ENCODE measurements at places on chromosomes 13 and 19.

DNA sequence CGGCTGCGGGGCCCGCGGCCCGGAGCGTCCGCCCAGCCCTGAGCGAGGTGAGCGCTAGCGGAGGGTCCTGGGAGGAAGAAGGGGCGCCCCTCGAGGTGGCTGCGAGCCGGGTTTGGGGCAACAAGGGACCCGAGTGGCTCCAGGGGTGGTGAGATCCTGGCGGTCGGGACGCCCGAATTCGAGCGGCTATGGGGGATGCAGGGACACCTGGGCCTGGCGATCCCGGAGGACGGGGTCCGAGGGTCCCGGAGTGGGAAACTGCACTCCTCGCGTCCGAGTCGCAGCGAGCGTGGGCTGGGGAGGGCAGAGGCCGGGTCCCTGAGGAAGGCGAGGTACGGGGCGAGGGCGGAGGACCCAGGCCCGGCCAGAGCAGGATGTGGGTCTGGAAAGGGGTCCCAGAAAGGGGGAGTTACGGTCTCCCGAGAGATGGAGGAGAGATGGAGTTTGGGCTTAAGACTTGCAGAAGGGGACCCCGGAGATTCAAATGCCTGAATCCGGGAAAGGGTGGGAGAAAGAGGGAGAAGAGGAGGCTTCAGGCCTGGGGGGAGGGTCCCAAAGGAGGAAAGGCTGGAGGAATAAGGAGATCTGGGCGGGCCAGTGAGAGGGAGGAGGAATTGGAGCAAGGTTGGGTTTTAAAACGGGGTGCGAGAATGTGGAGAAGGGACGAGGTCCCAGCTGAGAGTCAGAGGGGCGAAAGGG is 542 bp downstream of the CACNG7 start:
- DNase-seq, result no peak

- DNase-seq, result no peak
These were observed 110.8 kb downstream of the TBC1D4 start for GRCh38 chr13:75371203-75371602.

DNA sequence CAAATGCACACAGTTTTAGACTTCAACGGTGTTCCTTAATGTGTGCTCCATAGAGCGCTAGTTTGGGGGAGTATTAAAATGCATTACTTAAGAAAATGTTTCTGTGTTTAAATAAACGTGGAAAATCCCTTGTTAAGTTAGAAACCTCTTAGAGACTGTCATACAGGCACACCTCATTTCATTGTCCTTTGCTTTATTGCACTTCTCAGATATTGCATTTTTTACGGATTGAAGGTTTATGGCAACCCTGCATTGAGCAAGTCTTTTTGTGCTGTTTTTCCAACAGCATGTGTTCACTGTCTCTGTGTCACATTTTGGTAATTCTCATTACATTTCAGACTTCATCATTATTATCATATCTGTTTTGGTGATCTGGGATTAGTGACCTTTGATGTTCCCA is 244.0 kb downstream of the GGACT start:
- DNase-seq, result no peak

- DNase-seq, result no peak
These were observed 26.5 kb upstream of the HOMER3 start for GRCh38 chr19:18967358-18968146.

GRCh38 chr13:70424428-70424827 is 316.2 kb upstream of the KLHL1 start:
- no peak for DNase-seq

DNA sequence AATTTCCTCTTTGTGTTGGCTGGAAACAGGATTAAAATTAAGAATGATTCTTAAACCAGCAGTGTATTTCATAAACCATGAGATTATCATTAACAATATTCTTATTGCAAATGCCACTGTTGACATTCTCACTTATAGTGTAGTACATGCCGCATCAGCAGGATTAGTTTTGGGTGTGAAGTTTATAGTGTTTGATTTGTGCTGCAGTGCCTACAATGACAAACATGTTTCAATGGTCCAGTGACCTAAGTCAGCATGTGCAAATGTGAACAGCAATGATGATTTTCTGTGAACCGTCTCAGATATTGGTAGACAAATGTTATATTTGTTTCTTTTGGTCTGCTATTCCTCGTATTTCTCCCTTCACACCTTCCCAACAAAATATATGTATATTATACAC is 49.8 kb upstream of the TDRD3 start:
- no peak for DNase-seq

GRCh38 chr19:27744926-27745768 is 1467.8 kb downstream of the UQCRFS1 start:
- DNase-seq, result no peak

GRCh38 chr19:48246101-48246500 is 9.6 kb downstream of the CARD8 start:
- no peak for DNase-seq

GRCh38 chr13:59510386-59510785 is 653.3 kb downstream of the DIAPH3 start:
- no peak for DNase-seq

DNA sequence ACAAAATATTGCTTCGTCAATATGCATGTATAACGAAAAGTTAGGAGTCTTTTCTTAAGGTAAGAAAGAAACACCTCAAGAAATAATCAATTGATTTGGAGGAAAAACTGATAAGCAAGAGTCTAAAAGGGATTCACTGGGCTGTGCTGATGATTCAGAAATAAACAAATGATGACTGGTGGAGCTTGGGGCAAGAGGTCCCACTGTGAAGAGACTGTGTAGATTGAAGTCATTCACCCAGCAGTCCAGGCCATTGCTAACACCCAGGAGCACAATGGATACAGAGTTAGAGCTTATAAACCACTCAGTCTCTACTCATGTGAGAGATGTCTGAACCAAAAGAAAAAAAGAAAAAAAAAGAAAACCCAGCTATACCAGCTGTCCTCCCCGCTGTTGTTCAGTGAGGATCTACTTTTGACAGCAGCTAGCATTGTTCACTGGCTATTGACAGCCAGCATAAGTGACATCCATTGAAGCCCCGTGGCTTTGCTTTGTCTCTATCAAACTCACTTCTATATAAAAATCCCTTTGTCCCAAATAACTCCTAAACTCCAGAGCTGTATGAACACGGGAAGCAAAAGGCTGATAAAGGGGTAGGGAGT is 255.5 kb downstream of the KCTD12 start:
- DNase-seq, result no peak

- no peak for DNase-seq
These were observed 46.1 kb upstream of the TSC22D1 start for GRCh38 chr13:44622261-44622660.

DNA sequence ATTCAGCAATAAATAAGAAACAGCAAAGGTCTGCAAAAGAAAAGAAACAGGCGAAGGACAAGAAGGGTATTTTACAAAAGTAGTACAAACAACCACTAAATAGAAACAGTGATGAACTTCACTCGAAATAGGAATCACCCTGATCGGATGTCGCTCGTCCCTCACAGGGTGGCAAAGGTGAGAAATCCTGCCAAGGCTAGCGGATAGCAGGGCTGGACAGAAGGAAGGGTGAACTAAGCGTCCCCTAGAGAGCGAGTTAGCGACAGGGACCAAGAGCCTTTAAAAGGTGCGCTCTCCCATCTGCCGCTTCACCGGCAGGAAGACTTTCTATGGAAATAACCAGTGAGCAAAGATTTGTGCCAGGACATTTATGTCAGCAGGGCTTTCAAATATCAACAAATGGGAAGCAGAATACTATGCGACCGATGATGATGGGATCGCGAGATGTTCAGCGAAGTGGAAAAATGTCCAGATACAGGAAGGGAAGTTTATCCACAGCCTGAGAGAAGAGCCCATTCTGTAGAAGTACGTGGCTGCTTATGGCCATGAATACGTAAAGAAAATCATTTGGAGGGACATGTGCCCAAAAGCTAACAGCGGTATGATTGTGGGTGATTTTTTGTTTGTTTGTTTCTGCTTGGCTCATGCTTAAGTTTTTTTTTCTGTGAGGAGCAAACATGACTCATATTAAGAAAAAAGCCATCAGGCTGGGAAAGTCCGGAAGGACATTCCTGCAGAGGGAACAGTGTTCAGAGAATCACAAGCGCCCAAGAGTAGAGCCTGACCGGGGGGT is 18.9 kb downstream of the ELAVL1 start:
- DNase-seq, result no peak

DNA sequence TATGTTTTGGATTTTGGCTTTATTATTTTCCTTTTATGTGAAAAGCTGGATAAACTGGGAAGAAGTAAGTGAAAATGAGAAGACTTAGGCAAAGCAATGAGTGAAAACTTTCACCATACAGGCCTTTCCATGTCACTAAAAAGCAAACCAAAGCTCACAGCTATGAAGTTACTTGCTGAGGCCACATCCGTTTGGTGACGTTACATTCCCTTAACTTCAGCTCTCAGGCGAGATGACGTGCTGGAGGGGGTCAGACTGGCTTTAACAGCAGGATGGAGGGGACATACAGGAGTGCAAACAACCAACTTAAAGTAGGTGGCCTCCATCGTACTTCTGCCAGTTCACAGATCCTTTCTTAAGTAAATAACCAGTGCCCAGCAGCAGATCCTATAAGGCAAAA is 522.3 kb downstream of the MYO16 start:
- DNase-seq, result no peak

DNA sequence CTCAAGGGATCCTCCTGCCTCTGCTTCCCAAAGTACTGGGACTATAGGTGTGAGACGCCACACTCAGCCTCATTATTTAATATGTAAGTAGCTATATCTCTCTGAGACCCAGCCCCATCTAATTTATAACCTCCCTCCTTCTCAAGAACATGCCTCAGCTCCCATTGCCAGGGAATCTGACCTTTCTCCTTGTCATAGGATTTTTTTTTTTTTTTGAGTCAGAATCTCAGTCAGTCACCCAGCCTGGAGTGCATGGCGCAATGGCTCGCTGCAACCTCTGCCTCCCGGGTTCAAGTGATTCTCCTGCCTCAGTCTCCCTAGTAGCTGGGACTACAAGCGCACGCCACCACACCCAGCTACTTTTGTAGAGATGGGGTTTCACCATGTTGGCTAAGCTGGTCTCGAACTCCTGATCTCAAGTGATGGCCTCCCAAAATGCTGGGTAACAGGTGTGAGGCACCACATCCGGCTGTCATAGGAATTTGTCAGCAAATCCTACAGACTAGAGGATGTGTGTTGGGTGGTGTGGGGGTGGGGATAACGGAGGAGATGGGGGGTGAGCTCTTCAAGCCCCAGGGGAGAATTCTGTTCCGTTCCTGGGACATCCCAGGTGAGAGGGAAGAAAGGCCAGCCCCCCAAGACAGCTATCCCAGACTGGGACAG is 5.1 kb upstream of the EPS8L1 start:
- DNase-seq, result no peak

DNA sequence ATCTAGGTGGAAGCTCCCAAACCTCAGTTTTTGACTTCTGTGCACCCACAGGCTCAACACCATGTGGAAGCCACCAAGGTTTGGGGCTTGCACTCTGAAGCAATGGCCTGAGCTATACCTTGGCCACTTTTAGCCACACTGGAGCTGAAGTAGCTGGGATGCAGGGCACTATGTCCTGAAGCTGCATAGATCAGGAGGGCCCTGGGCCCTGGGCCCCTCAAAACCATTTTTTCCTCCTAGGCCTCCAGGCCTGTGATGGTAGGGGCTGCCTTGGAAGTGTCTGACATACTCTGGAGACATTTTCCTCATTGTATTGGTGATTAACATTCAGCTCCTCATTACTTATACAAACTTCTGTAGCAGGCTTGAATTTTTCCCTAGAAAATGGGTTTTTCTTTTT is 273.7 kb downstream of the FGF9 start:
- no peak for DNase-seq

All from NCI-H2107 (cell line).